ENCODE measurements at places on chromosomes 2 and 18.

DNA sequence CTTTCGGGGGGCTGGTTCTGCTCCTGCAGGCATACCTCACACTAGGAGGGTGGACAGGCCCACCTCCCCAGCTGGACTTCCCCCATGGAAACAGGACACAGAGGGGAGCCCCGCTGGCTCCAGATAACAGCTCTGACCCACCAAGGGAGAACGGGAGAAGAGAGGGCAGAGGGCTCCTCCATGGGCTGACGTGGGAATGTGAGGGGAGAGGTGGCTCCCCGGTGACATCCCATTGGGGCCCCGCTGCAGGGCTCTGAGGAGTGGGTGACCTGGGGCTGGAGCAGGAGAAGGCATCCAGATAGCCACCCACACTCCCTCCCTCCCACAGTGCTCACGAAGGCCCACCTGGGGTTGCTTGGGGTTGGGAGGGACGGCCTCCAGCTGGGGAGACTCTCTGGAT, 45.9 kb downstream of the FBLN7 start:
- no peak for DNase-seq

DNA sequence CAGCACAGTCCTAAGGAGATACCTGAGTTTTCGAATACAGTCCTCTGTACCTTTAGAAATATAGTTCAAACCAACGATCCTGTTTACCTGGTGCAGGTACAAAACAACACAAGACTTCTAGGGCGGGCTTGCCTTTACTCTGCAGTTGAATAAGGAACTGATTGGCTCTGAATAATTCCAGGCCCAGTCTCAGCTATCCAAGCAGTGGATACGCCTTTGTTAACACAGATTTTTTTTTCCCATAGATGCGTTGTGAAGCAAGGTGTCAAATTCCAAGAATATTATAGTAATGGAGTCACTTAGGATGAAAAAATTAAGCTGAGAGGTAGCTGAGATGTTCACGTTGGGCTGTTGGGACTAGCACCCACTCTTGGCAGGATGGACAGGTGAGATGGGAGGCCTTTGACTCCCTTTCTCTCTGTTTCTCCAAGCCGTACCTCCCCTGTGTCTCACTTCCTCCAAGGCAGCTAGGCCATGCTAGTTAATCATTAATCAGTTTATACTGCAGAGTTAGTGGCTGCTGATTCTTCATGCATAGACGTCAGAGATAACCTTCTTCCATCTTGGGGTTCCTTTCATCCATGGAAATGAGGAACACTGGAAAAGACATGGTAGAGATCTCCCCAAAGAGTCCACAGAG, 380.8 kb upstream of the ACVR2A start:
- no peak for DNase-seq

DNA sequence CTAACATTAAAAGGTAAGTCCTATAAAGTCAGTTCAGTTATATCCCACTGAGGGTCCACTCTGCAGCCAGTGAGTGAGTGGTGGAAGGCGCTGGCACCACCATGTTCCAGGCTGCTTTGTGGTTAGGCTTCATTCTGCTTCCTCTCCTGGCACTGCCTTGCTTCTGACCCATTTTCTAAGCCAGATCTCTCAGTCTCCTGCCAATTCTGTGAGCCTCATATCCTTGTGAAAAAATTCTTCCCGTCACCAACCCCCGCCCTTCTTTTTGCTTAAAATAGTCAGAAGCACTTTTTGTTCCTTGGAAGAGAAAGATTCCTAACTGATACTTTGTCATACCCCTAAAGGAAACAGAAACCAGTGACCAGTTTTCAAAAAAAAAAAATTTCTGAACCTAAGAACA, 139.8 kb upstream of the NCK2 start:
- no peak for DNase-seq

DNA sequence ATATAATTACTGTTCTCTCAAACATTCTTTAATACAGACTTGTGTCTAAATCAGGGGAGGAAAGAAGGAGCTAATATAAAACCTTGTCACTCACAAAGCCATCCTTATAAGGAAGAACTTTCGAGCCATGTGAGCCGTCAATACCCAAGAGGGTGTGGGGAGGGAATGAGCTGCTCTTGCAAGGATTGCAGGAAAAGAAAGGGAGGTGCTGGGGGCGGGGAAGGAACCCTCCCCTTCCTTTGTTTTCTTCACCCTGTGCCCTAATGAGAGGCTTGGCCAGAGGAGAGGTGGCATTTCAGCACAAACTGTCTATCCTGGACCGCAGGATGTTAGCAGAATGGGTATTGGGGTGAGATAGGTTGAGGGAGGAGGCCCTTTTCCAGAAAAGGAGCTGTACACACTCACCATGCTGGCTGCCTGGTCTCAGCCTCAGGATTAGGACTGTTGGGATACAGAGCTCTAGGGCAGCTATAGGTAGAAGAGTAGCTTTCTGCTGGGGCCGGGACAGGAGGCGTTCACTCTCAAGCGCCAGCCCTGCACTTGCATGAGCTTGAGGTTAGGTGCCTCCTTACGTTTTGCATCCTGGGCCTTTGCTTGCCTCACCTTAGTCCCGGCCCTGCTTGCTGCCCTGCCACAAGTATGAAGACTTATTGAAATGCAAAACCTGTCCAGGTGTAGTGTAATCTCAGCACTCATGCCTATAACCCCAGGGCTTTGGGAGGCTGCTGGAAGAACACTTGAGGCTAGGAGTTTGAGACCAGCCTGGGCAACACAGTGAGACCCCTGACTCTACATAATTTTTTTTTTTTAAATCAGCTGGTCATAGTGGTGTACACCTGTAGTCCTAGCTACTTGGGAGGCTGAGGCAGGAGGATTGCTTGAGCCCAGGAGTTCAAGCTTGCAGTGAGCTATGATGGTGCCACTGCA, 190.5 kb downstream of the LOXHD1 start:
- no peak for DNase-seq

DNA sequence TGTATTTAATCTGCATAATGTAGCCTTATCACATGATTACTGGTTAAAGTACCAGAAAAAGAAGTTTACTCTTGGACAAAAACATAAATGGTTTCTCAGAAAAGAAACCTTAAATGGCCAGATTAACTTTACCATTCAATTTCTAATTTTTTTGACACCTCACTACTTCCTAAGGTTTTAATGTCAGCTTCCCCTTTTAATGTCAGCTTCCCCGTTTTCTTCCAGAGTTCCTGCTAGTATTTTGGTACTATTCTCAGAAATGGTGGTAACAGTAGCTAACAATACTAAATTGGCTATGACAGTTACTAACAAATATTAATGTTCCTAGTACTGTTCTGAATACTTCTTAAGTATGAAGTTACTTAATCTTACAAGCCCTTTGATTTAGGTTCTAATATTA, 22.4 kb upstream of the SLC8A1 start:
- DNase-seq, result no peak

DNA sequence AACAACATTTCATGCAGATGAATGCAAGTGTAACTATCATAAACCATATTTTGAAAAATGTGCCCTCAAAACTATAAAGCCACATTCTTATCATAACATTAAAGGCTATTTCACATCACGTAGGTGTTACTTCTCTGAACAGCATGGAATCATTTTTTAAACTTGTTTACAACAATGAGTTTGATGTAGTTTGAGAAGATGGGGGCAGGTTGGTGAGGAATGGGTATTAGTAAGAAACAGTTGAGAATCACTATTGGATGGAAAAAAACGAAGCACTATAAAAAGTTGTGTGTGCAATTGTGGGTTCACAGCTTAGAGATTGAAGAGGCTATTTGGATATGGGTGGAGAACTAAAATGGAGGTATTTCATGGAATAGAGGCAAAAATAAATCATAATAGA, 569.1 kb downstream of the ARHGAP15 start:
- no peak for DNase-seq

DNA sequence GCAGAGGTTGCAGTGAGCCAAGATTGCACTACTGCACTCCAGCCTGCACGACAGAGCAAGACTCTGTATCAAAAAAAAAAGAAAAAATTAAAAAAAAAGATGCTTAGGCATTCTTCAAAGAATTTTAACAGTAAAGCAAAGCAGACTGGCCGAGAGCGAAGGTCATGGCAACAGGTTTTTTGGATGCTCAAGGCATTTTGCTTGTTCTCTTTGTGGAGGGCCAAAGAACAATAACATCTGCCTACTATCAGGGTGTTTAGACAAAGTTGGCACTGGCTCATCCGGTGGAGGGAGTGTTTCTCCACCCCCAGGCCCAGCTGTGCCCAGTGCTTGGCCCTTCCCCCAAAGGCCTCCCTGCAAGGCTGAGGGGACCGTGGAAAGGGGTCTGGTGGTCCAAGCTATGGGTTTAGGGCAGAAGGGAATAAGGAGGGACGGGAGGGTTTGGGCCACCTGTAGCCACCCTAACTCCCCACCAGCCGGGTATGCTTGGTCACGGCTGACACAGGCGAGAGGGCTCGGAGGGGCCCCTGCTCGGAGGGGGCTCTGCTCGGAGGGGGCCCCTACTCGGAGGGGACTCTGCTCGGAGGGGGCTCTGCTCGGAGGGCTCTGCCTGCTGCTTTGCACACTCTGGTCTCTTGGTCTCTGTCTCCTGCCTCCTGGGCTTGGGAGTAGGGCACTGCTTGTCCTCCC, 26.7 kb upstream of the ALLC start:
- DNase-seq, result no peak

DNA sequence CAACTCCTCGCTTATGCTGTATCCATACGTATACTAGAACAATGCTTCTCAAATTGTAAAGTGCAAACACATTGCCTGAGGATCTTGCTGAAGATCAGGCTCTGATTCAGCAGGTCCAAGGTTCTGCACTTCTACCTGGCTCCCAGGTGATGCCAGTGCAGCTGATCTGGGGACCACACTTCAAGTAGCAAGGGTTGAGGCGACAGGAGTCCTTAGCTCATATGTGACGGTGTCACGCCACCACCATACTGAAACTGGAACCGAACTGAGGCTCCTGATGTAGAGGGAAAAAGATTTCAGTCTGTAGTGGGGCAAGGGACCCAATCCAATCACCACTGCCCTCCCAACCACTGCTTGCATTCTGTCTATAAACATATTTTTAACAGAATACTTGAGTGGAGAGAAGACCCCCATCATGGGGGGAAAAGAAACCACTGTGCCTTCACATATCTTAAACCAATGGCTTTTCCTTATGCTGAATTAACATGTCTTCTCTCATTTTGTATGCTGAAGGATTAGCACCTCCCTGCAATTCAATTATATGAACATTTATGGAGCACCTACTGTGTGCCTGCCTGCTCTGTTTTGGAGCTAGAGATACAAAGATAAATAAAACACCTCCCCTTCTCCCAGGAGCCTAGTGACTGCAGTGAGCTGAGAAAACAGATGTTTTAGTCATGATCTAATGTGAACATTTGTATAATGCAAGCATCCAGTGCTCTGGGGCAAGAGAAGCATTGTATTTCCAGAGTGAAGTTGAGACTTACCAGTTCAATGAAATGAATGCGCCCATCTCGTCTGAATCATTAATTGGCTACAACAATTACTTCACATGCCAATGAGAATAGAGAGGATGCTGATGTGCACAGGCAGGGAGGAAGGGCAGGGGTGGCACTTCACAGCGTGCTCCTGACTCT, 6.6 kb upstream of the ASAP2 start:
- DNase-seq, result no peak

GRCh38 chr2:123101434-123101833, 923.7 kb upstream of the CNTNAP5 start:
- no peak for DNase-seq

GRCh38 chr2:180676520-180677025, 303.8 kb upstream of the UBE2E3 start:
- DNase-seq, result no peak

DNA sequence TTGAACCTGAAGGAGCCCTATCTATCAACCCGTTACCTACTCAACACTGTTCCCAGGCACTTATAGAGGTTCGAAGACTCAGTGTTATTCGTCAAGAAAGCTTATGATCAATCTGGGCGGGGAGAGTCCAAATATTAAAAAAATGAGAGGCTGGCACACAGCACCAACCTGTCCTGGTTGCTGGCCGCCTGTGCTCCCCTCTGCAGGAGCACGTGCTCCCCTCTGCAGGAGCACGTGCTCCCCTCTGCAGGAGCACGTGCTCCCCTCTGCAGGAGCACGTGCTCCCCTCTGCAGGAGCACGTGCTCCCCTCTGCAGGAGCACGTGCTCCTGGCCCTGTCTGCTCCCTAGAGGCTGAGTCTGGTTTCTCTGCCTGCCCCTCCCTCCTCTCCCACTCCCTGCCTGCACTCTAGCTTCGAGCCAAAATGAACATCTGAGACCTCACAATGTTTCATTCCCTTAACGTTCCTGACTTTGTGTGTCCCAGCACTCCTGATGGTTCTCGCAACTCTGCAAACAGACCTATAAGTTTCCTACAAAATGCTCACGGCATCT, 614.0 kb upstream of the ID2 start:
- no peak for DNase-seq

DNA sequence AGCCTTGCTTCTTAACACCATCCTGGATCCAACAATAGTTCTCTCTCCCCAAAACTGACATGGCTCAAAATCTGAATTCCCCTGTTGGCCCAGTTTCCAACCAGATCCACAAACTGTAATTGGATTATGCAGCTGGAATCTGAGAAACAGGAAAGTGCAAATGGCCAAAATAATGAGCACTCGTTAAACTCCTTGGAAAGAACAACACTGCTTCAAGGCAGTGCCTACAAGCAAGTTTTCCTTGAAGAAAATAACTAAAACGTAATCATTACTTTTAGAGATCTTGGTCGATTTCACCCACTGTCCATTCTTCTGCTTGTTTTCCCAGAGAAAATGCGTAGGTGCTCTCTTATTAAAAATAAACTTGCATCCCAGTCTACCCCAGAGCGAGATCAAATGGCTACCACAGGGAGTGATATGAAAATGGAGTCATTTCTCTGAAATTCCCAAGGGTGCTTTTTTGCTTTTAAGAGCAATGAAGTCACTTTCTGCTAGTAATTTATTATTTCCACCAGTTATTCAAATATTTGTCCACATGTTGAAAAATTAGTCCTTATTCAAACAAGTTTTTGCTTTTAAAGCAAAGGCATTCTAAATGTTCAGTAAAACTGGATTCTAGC, 264.2 kb downstream of the C1D start:
- no peak for DNase-seq

DNA sequence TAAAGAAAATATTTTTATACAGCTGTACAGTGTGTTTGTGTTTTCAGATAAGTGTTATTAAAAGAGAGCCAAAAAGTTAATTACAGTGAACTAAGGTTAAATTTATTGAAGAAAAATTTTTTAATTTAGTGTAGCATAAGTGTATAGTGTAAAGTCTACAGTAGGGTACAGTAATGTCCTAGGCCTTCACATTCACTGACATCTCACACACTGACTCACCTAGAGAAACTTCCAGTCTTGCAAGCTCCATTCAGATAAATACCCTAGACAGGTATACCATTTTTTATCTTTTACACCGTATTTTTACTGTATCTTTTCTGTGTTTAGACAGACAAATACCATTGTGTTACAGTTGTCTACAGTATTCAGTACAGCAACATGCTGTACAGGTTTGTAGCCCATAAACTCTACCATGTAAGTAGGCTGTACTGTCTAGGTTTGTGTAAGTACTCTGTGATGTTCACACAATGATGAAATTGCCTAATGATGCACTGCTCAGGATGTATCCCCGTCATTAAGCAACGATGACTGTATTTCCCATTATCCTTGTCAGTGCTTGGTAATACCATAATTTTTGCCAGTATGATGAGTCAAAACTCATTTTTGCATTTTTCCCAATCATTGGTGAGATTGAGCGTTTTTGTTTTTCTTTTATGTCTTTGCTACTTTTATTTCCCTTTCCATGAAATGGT, 48.2 kb upstream of the B3GNT2 start:
- no peak for DNase-seq

- no peak for DNase-seq
These were observed 4.1 kb downstream of the ANTXR1 start for GRCh38 chr2:69017080-69017479.

GRCh38 chr2:191676790-191677645, 918 bp upstream of the NABP1 start:
- DNase-seq, result no peak

Data from stimulated activated CD4-positive, alpha-beta T cell treated with anti-CD3 and anti-CD28 coated beads, TNF-alpha, amount 100 ng/mL, for 4 hours (primary cell).